Pulmonary artery endothelial cell (primary cell): ENCODE measurements at places on chromosomes 5 and 9. TPM values are rescaled to one million over a fixed set of nuclear protein-coding genes. Genes with fewer than 3 reads are reported as not detected.

Gene EMB
- total RNA-seq: not detected in 2 replicates

Gene SPINK6
- total RNA-seq: not detected in 2 replicates

DNA sequence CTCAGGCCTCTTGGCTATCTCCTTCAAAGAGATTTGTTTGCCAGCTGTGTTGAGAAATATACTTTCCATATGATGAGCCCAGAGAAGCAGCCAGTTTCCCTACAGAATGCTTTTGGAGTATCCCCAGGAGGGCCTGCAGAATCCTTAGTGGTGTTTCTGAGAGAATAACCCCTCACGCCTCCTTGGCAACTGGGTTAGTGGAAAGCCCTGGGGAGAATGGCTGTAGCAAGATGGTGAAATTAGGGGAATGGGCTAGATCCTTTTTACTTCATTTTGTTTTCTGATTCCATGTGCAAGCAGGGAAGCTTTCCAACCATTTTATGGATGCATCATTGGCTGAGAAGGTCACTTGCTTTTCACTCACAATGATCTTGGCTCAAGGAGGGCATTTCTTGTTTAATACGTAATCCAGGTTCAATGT is 364.6 kb downstream of the DMRT2 start:
- DNase-seq: no peak

Gene GLRA1
- not detected in 2 replicates for total RNA-seq

DNA sequence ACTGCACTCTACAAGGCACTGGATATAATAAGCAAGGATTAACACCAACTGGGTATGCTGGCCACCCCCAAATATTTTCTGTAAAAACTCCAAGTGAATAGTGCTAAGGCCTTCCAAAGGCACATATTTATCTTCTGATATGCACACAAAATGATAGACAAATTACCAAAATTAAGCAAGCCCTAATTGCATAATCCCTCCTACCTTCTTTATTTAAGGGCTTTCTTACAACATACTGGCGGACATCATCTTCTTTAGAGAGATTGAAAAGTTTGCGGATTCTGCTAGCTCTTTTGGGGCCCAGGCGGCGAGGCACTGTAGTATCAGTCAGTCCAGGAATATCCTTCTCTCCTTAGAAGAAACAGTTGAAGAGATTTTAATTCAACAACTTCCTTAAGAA is 1.9 kb downstream of the RPS6 start:
- DNase-seq: no peak

DNA sequence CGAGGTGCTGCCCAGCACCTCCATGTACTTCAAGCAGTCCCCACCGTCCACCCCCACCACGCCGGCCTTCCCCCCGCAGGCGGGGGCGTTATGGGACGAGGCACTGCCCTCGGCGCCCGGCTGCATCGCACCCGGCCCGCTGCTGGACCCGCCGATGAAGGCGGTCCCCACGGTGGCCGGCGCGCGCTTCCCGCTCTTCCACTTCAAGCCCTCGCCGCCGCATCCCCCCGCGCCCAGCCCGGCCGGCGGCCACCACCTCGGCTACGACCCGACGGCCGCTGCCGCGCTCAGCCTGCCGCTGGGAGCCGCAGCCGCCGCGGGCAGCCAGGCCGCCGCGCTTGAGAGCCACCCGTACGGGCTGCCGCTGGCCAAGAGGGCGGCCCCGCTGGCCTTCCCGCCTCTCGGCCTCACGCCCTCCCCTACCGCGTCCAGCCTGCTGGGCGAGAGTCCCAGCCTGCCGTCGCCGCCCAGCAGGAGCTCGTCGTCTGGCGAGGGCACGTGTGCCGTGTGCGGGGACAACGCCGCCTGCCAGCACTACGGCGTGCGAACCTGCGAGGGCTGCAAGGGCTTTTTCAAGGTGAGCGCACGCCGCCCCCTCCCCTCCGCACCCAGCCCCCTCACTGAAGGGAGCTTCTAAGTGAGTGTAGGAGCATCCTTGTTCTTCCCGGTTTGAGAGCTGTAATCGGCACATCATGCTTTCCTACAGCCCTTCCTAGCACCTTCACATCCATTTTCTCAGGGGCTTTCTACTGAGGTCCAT is 6.9 kb downstream of the NR4A3 start:
- no peak for DNase-seq

- DNase-seq: no peak
Observed at GRCh38 chr5:138626333-138626944, 51.2 kb upstream of the HSPA9 start.

DNA sequence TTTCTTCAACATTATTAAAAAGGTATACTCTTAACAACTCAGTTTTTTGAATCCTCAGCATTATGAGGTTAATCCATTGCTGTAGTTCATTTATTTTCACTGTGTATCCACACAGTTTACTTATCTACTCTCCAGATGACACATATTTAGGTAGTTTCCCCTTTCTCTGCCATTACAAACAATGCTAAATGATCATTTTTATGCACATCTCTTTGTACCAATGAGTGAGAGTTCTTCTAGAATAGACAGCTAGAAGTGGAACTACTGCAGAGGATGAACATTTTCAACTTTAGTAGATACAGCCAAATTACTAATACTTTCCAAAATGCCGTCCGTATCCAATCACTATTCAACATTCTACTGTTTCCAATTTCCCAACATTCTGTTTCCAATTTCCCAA is 11.5 kb downstream of the AFF4 start:
- DNase-seq: no peak

Gene ADGRD2
- total RNA-seq: not detected in 2 replicates

Gene OTP
- not detected in 2 replicates for total RNA-seq

GRCh38 chr5:149651686-149652085 is 70.4 kb downstream of the ARHGEF37 start:
- DNase-seq: no peak

Gene FOXD4
- total RNA-seq: 0.13 and 0.14 TPM in 2 replicates

DNA sequence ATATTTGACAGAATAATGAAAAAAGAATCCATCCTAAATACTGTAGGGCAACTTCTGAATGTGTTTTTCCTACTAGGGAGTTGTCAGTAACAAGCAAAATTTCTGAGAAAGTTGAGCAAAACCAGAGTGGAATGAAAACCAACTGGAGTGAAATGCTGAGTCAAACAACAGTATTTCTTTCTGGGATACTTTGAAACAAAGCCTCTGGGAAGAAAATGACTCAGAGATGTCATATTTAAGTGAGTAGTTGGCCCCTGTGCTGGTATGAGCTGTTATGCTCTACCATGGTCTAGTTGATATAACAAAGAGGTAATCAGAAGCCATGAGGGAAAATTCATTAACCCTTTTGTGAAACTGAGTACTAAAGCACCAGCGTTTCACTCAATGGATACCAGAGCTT is 372.1 kb upstream of the C9orf72 start:
- no peak for DNase-seq

Gene CDKN2B
- total RNA-seq: 2.3 and 3.5 TPM in 2 replicates

GRCh38 chr5:73637565-73637964 is 11.6 kb downstream of the ARHGEF28 start:
- DNase-seq: no peak

DNA sequence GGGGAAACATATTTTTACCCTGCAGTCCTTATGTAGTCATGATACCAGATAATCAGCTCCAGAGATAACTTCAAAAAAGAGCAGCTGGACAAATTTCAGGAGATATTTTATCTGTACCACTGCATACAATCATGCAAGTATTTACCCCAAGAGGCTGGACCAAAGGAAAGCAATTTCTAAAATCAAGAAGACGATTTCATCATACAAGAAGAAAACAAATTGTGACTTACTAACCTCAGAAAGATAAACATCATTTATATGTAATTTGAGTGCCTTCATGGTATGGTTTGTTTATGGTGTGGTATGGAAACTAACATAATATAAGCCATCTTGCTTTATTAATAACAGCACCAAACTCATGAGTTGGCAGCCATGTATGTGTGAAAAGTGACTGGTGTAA is 603.6 kb downstream of the PSAT1 start:
- no peak for DNase-seq

GRCh38 chr9:90074316-90074962 is 469.6 kb downstream of the GADD45G start:
- DNase-seq: no peak

Gene TRPM3
- total RNA-seq: 0.99 and 2.9 TPM in 2 replicates

DNA sequence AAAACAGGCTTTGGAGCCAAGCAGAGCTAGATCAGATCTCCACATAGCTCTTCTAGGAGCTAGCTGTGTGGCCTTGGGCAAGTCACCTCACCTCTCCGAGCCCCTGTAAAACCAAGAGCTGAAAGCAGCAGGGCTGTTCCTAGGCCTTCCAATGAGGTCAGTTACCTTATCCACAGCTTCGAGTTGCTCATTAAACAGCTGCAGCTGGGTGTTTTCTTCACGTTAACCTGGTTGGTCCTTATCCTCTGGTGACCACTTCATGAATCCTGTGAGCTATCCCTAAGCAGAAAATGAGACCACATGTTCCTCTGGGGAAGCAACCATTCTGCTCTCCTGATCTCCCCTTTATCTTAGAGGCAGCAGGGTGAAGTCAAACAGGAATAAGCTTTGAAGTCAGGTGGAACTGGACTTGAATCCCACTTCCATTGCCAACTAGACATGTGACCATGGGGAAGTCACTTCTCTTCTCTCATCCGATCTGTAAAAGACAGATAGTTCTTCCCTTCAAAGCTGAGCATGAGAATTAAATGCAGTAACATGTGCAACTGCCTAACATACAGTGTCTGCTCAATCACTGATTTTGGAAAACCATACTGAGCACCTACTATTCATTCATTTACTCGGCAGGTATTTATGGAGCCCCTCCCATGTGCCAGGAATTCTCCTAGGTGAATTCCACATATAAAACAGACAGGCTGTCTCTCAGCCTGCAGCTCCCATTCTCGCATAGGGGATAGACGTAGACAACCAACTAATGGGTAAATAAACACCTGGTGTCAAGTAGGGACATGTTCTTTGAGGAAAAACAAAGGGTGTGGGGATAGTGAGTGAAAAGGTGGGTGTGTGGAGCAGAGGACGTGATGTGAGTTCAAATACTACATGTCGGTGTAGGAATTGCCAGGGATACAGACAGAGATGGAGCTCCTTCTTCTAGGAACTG is 111.7 kb upstream of the BOD1 start:
- no peak for DNase-seq

Gene KLHL3
- total RNA-seq: 14.9 and 20.0 TPM in 2 replicates

GRCh38 chr5:126836778-126837177 is 59.8 kb downstream of the LMNB1 start:
- no peak for DNase-seq

GRCh38 chr5:142063878-142064331 is 44.7 kb upstream of the NDFIP1 start:
- peak; percentile 4 for DNase-seq

DNA sequence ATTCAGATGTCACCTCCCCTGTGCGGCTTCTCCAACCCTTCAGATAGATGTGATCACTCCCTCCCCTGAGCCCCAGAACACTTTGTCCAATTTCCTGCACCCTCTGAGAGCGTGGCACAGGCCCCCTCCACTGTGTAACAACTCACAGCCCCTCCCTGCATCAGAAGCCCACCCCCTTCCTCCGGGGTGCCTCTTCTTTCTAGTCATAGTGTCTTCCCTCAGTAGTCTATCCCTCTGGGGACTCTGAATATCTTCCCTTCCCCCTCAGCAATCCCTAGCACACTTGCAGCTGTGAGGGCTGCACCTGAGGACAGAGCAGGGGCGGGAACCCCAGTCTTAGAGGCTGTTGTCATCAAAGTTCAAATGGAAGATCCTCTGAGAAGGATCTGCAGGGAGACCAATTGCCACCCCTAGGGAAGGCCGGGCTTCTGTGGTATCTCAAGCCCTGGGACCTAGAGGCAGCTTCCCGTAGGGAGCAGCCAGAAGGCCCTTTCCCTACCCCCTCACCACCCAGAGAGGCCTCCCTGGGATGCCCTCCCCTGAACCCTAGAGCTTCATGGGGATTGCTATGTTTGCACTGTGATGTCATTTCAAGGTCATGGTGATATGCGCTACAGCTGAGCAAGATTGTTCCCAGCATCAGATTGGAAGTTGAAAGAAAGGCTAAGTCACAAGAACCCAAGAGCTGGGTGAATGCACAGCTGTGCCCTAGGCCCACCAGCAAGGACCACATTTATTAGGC is 70.7 kb downstream of the THBS4 start:
- no peak for DNase-seq

Gene NUTM2G
- total RNA-seq: not detected in 2 replicates

DNA sequence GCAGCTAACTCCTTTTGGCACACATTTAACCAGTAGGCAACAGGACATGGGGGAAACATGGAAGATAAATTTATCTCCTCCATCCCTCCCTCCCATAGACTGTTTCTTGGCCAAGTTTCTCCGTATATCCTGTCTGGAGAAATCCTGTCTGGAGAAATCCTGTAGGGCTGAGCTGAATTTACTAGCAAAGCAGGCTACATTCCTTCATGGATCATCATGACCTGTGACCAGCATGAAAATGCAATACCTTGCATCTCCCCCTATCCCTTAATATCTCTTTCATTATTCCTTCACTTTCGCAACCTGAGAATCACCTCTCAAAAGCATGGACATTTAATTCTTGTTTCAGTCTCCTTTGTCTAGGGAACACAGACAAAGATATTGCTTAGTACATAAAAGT is 379.1 kb downstream of the PSAT1 start:
- no peak for DNase-seq

Gene PLAC8L1
- total RNA-seq: not detected in 2 replicates

Gene TMEM215
- total RNA-seq: under 0.01 and 0.18 TPM in 2 replicates

DNA sequence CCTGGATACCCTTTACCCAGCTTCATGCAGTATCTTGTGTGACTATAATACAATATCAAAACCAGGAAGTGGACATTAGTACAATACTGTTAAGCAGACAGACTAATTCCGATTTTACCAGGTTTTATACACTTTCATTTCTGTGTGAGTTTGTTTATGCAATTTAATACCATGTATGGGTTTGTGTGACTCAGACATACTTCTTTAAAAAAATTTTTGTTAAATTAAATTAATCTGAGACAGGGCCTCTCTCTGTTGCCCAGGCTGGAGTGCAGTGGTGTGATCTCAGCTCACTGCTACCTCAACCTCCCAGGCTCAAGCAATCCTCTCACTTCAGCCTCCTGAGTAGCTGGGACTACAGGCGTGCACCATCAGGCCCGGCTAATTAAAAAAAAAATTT is 156.8 kb downstream of the GAPVD1 start:
- no peak for DNase-seq

Gene ZNF366
- 0.39 and 0.46 TPM in 2 replicates for total RNA-seq

- no peak for DNase-seq
Observed at GRCh38 chr5:126394211-126394788, 28.9 kb upstream of the GRAMD2B start.

Gene PLK2
- 801 and 852 TPM in 2 replicates for total RNA-seq

Gene IL33
- 16.6 and 24.4 TPM in 2 replicates for total RNA-seq

- DNase-seq: no peak
Observed at GRCh38 chr5:24141046-24141445, 503.7 kb downstream of the CDH10 start.

Gene PPP3R2
- not detected in 2 replicates for total RNA-seq

GRCh38 chr5:143659599-143660238 is 152.2 kb upstream of the HMHB1 start:
- DNase-seq: no peak

DNA sequence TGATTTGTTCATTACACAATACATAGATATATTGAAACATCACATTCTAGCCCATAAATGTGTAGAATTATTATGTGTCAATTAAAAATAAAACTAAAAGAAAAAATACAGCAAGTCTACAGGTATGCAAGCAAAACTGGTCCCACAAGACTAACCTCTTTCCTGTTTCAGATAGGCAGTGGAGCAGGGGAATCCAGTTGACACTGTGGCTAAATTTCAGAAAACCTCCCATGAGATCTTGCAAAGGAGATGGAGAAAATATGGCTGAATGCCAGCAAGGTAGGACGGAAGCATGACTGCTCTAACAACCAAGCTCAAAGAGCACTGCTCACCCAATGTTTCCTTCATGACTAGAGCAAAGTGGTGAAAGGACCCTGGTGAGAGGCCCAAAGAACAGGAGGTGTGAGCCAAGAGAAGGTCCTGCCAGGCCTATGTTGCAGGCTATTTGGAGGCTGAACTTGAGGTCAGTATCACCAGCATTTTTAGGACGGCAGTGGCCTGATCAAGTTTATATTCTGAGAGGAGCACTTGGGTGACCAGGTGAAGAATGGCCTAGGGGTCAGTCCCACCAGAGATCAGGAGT is 1.1 kb upstream of the SH3TC2 start:
- no peak for DNase-seq
